ENCODE measurements at places on chromosomes 2 and 18. TPM values are rescaled to one million over a fixed set of nuclear protein-coding genes. Genes with fewer than 3 reads are reported as not detected.

The IL36G gene
- 0.59 TPM for total RNA-seq

The MYO1B gene
- total RNA-seq, result 88.0 TPM

The CCDC74B gene
- 13.8 TPM for total RNA-seq

The LAMA3 gene
- total RNA-seq, result 0.47 TPM

The FSHR gene
- not detected for total RNA-seq

Data from neural progenitor cell (in vitro differentiated cells).